ENCODE measurements at places on chromosomes 13 and 19.

GRCh38 chr13:28495538-28496187, 735 bp upstream of the FLT1 start:
- no peak for DNase-seq

- no peak for DNase-seq
Observed at GRCh38 chr19:17394891-17395415, 957 bp upstream of the CCDC194 start.

GRCh38 chr13:23561261-23561660, 9.0 kb upstream of the TNFRSF19 start:
- no peak for DNase-seq

GRCh38 chr19:24033963-24034342, 53.0 kb upstream of the ZNF254 start:
- peak; percentile 75 for DNase-seq

DNA sequence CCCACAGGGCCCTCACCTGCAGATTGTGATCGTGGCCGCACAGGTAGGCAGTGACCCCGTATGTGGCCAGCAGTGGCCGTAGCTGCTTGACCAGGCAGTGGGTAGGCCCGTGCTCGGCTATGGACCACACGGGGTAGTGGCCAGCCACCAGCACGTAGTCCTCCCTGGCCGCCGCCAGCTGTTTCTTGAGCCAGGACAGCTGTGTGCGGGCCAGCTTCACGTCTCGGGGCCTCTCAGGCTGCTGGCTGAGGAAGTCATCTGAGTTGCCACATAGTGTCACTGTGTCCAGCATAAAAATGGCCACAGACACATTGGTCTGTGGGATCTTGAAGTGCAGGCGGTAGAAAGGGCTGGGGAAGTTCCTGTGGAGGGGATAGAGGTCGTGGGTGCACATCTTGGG, 1.2 kb downstream of the ACP5 start:
- no peak for DNase-seq

DNA sequence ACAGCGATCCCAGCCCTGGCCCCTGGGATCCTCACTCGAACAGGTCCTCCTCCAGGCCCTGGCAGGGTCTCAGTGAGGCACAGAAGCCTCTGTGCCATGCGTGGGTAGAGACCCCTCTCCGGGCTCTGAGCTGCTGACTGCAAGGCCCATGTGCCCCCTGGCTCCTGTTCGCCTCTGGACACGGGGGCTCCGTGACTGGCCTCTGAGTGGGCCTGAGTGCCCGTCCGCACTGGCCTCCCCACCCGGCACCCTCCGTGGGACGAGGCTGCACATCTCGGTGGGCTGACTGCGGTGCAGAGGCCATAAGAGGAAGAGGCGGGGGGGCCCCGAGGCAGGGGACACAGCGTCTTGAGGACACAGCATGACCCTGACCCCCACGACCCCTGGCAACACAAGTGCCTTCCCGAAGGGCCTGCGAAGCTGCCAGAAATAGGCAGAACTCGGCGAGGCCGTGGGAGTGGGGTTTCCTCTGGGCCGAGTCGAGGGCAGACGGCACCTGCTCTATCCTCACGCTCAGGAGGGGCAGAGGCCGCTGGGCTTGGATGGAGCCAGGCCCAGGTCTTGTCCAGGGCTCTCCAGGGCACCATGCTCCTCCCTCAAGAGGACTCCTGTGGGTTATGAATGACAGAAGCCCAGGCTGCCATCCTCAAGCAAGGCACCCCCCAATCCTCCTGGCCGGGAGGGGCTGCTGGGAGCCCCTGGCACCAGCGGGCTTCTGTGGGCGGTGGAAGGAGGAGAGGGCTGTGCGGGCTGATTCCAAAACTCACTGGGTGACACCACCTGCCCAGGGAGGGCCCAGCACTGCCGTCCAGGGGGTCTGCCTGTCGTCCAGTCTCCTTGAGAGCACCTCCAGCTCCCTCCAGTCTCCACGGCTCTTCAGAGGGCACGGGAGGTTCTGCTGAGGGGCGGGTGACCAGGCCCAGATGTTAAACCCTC, 52.6 kb downstream of the RASA3 start:
- DNase-seq: peak; percentile 63

GRCh38 chr19:611481-611868, 21.8 kb downstream of the HCN2 start:
- no peak for DNase-seq

DNA sequence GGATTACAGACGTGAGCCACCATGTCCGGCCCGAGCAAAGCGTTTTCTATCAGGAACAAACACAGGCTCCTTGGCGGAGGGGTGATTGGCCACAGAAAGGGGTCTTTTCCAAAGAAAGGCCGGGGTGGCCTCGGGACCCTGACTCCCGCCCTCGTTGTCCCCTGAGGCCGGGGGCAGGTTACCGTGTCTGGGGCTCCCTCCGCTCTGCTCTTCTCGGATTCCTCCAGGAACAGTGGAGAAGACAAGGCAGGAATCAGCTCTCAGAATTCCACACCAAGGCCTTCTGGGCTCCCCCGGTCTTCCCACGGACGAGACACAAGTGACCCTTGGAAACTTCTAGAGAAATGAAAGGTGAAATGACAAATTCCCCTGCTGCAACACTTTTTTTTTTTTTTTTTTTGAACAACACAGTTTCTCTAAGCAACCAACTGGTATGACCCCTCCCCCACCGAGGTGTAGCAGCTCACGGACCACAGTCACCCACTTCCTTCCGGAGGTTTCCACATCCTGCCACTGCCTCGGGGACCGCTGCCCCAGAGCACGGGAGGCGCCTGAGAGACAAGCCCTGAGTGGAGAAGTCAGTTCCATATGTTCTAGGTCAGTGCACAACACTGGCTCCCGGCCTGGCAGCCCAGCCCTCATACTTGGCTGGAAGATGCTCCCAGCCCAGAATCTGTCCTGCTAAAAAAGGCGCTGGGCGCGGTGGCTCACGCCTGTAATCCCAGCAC, 11.0 kb downstream of the MOB3A start:
- peak; percentile 81 for DNase-seq

DNA sequence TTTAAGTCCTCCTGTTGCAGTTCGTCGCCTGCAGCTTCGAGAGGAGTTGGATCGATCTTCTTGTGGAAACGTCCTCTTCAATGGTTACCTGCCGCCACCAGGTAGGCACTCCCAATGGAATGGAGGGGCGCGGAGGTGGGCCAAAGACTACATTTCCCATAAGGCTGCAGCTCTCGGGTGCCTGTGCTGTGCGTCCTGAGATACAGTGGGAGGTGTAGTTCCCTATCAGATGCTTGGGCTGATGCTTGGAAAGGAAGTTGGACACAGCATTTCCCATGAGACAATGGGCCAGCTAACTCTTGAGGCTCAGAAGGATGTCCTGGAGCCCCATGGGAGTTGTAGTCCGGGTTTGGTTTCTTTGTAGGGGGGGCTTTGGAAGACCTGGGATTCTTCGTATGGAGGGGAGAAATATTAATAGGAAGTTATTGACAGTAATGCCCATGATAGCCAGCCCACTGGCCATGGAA, 1.8 kb downstream of the SHKBP1 start:
- no peak for DNase-seq

DNA sequence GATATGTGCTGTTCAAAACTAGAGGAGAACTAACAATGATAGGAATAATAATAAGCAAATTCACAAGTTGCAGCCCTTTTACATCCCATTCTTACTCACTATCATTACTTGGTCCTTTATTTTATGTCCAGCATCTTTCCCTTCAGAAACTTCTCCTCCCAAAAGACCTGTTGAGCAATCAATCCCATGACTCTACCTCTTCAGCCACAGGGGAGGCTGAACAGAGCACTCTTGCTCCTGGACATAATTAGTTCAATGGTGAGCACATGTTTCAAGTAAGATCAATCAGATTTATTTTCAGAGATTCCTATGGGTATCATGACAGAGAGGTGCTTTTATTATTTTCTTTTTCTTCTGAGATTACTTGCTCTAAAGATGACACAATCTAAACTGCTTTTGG, 260.0 kb downstream of the COG6 start:
- no peak for DNase-seq
